ENCODE measurements at places on chromosomes 3 and 15. TPM values are rescaled to one million over a fixed set of nuclear protein-coding genes. Genes with fewer than 3 reads are reported as not detected.

Gene SYNPR
- total RNA-seq: 0.59 TPM

Gene SMAD6
- total RNA-seq: 3.4 TPM

Gene POLQ
- 15.6 TPM for total RNA-seq

Gene CHRFAM7A
- total RNA-seq: 0.46 TPM

Gene TGM5
- not detected for total RNA-seq

Gene IGSF11
- 4.1 TPM for total RNA-seq

Gene TAGLN3
- total RNA-seq: 46.6 TPM

GRCh38 chr3:87272718-87273341 lies 3.6 kb downstream of the POU1F1 start:
- no peak overlapping the region for H3K4me3 ChIP-seq
- no peak overlapping the region for H3K27ac ChIP-seq
- no peaks in the 10 kb centered on the region for H3K36me3 ChIP-seq

DNA sequence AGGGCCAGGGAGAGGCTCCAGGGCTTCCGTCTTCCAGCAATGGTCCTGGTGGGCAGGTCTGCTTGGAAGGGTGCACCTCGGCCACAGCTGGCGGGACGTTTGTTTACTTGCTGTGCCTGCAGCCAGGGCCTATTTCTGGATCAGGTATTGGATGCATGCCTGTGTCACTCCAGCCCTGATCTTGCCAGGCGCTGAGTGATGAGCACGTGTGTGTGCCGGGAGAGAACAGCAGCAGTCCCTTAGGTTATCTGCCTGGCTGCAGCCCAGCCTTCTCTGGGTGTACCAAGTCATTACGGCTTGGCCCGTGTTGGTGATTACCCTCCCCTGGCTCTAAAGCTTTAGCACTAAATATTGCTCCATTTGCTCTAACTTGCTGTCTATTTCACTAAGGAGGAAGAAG lies 14.9 kb downstream of the CCDC32 start:
- H3K4me3 ChIP-seq: no peak overlapping the region
- no peaks in the 10 kb centered on the region for H3K27me3 ChIP-seq
- H3K4me1 ChIP-seq: peaks cover 12% of the 10 kb centered on the region
- no peak overlapping the region for H3K27ac ChIP-seq
- DNase-seq: no peak

- no peak for DNase-seq
- no peak overlapping the region for H3K4me3 ChIP-seq
- peaks cover 8% of the 10 kb centered on the region for H3K4me1 ChIP-seq
- no peak overlapping the region for H3K27ac ChIP-seq
- no peaks in the 10 kb centered on the region for H3K36me3 ChIP-seq
Observed at GRCh38 chr3:30544812-30545211, 61.6 kb upstream of the TGFBR2 start.

DNA sequence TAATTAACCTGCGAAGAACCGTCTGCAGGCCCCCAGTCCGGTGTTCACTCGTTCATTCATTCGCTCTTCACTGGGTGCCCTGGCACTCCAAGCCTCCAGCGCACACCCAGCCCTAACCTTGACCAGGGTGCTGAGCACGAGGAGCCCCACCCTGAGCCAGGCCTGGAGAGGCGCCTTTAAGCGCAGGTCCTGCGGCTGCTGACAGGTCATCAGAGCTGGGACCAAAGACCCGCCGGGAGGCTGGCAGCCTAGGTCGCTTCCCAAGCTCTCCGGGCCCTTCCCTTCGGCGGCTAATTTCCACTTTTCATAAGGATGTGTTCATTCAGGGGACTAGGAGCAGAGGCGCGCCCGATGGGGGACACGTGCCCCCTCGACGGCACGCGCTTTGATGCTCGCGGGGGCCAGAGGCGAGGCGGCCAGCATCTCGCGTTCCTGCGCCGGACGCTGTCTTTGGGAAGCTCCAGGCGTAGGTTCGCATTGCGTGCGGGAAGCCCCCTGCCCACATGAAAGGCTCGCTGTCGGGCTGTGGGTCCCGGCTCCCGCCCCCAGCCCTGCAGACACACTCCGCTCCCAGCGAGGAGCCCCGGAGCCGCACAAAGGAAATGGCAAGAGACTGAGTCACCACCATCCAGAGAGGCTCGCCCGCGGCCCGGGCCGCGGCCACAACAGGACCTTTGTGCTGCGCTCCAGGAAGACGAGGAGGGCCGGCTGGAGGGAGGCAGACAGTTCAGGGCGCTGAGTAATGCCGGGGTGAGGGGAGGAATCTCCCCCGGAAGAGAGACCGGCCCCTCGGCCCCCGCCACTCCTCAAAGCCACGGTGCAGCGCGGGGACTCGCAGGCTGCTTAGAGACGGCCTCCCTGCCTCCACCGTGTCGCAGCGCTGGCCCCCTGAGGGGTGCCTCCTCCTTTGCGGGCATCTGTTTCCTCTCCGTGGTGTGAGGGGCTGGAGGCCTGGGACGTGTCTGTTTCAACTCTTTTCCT lies 266.4 kb upstream of the HES1 start:
- peaks cover 31% of the 10 kb centered on the region for H3K27me3 ChIP-seq
- H3K4me3 ChIP-seq: no peak overlapping the region
- H3K36me3 ChIP-seq: no peaks in the 10 kb centered on the region
- peak; percentile 75 for DNase-seq

- DNase-seq: no peak
- no peak overlapping the region for H3K4me3 ChIP-seq
- no peak overlapping the region for H3K27ac ChIP-seq
- no peaks in the 10 kb centered on the region for H3K36me3 ChIP-seq
- peaks cover 8% of the 10 kb centered on the region for H3K27me3 ChIP-seq
- no peaks in the 10 kb centered on the region for H3K4me1 ChIP-seq
Observed at GRCh38 chr3:192417017-192417416, 310.3 kb downstream of the FGF12 start.

DNA sequence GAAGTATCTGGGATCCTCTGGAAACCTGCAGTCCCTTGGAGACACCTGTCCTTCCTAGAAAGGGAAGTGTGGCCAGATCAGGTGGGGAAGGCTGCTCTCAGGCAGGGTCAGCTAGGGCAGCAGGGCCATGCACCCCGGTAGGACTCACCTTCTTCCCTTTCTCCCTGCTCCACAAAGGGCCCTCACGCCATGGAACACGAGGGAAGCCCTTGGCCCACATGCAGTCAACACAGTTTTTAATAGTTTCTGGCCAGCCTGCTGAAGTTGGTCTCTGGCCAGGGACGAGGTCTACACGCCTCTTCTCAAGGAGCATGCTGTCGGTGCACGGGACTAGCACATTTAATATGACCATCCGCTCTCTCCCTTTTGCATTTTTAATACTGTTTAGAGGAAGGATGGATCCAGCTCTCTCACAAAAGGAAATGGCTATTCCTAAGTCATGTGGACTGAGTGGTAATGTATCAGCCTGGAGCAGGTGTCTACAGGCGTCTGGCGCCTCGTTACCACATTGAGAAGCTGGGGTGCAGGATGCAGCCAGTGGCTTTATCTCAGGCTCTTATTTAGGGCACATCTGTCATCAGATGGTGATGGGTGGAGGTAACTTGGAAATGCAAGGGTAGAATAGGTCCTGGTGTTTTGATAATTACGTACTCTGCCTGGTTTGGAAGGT lies 153.9 kb downstream of the KLF13 start:
- no peak for DNase-seq
- H3K36me3 ChIP-seq: no peaks in the 10 kb centered on the region
- H3K4me3 ChIP-seq: no peak overlapping the region
- no peak overlapping the region for H3K27ac ChIP-seq

- H3K36me3 ChIP-seq: no peaks in the 10 kb centered on the region
- H3K27me3 ChIP-seq: no peaks in the 10 kb centered on the region
- no peak overlapping the region for H3K4me3 ChIP-seq
- DNase-seq: no peak
Observed at GRCh38 chr3:61894988-61895935, 333.9 kb downstream of the PTPRG start.

- no peak overlapping the region for H3K4me3 ChIP-seq
- no peaks in the 10 kb centered on the region for H3K4me1 ChIP-seq
- H3K36me3 ChIP-seq: no peaks in the 10 kb centered on the region
- no peak overlapping the region for H3K27ac ChIP-seq
- H3K27me3 ChIP-seq: no peaks in the 10 kb centered on the region
- DNase-seq: no peak
Observed at GRCh38 chr3:105512061-105512460, 145.4 kb downstream of the ALCAM start.

- DNase-seq: no peak
- peaks cover 51% of the 10 kb centered on the region for H3K4me1 ChIP-seq
- no peaks in the 10 kb centered on the region for H3K36me3 ChIP-seq
- H3K4me3 ChIP-seq: no peak within 1 kb of the TSS
- H3K27me3 ChIP-seq: peaks cover 12% of the 10 kb centered on the region
- no peak within 1 kb of the TSS for H3K27ac ChIP-seq
Observed at GRCh38 chr3:50268703-50269451, at the start of gene SEMA3B. Gene SEMA3B, plus strand, starts transcription at chr3:50269147. Its CDS starts 94 bp downstream, at chr3:50269241.

DNA sequence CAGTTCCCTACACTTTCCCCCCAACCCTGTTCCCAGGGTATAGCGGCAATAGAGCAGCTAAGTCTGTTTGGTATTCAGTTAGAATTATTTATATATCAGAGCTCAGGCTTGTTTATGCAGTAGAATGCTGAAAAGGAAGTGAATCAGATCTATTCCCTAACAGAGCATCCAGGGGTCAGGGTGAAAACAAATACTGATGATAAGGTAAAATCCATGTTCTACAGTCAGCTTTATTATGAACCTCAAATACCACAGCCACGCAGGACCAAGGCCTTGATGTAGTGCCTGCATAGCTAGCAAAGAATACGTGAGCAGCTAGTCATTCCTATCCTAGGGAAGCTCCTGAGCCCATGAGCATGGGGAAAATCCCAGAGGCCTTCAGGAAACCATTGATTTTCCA lies 229.7 kb upstream of the ICE2 start:
- H3K4me1 ChIP-seq: peaks cover 24% of the 10 kb centered on the region
- no peaks in the 10 kb centered on the region for H3K36me3 ChIP-seq
- no peak overlapping the region for H3K27ac ChIP-seq
- no peak for DNase-seq

DNA sequence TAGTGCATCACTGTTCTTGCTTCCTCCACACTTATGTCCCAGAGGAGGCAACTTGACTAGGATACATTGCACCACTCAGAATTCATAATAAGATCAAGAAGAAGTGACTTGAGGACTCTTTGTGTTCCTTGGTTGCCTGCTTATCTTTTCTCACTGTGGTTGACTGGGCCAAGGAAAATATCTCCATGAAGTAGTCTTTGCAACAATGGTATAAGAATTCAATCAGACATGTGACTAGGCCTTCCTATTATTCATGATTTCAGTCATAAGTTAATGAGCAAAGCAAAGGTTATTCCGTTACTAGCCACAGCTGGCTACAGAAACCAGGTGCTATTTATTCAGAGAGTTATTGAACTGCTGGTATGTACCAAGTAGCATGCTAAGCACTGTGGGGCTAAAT lies 359.3 kb downstream of the RORA start:
- no peaks in the 10 kb centered on the region for H3K4me1 ChIP-seq
- no peak overlapping the region for H3K4me3 ChIP-seq
- no peak for DNase-seq
- H3K27ac ChIP-seq: no peak overlapping the region

DNA sequence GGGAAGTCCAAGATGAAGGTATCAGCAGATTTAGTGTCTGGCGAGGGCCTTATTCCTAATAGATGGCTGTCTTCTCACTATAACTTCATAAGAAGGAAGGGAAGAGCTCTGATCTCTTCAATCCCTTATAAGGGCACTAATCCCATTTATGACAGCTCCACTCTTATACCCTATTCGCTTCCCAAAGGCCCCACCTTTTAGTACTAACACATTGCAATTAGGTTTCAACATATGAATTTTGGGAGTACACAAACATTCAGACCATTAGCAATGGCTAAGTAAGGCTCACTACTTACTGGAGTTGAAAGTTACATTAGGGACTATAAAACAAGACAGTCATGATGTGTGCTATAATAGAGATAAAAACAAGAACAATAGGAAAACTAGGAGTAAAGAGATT lies 118.9 kb downstream of the NECTIN3 start:
- H3K4me1 ChIP-seq: no peaks in the 10 kb centered on the region
- no peak overlapping the region for H3K4me3 ChIP-seq
- no peak for DNase-seq
- no peaks in the 10 kb centered on the region for H3K36me3 ChIP-seq

GRCh38 chr15:90086868-90087268 lies 15.4 kb downstream of the IDH2 start:
- H3K4me3 ChIP-seq: no peak overlapping the region
- no peaks in the 10 kb centered on the region for H3K36me3 ChIP-seq
- no peak overlapping the region for H3K27ac ChIP-seq
- H3K4me1 ChIP-seq: peaks cover 7% of the 10 kb centered on the region

DNA sequence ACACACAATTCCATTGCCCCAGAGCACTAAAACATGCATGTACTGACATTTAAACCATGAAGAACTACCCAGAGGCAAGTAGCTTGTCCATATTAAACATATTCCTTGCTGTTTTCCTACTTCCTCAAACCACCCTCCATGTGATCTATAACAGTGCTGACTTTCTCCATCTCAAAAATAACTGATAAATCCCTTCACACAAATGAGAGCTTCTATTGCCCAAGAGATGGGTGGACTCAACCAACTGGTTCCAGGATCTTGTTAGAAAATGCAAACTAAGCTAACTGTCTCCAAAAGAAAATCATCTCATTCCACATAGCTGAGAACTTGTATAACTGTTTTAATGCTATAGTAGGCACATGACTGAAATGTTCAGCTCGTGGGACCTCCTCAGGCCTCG lies 29.6 kb downstream of the DCLK3 start:
- H3K36me3 ChIP-seq: no peaks in the 10 kb centered on the region
- no peak overlapping the region for H3K4me3 ChIP-seq
- no peak for DNase-seq
- H3K27me3 ChIP-seq: no peaks in the 10 kb centered on the region
- H3K4me1 ChIP-seq: peaks cover 10% of the 10 kb centered on the region

GRCh38 chr3:112874725-112875124 lies 28.1 kb upstream of the CD200R1L start:
- H3K36me3 ChIP-seq: no peaks in the 10 kb centered on the region
- H3K27me3 ChIP-seq: no peaks in the 10 kb centered on the region
- no peak overlapping the region for H3K27ac ChIP-seq
- no peak for DNase-seq
- H3K4me3 ChIP-seq: no peak overlapping the region
- H3K4me1 ChIP-seq: no peaks in the 10 kb centered on the region

GRCh38 chr3:151538456-151539393 lies 77.9 kb upstream of the IGSF10 start:
- peaks cover 14% of the 10 kb centered on the region for H3K4me1 ChIP-seq
- DNase-seq: peak; percentile 39

GRCh38 chr3:188192034-188192433 lies 38.1 kb downstream of the LPP start:
- no peaks in the 10 kb centered on the region for H3K27me3 ChIP-seq
- no peak overlapping the region for H3K4me3 ChIP-seq
- H3K27ac ChIP-seq: no peak overlapping the region
- DNase-seq: no peak

GRCh38 chr15:85557385-85557784 lies 177.0 kb downstream of the AKAP13 start:
- no peak for DNase-seq
- H3K27me3 ChIP-seq: no peaks in the 10 kb centered on the region
- H3K36me3 ChIP-seq: no peaks in the 10 kb centered on the region
- H3K4me3 ChIP-seq: no peak overlapping the region
- H3K4me1 ChIP-seq: no peaks in the 10 kb centered on the region

GRCh38 chr3:130779486-130779885 lies 32.9 kb upstream of the PIK3R4 start:
- H3K27me3 ChIP-seq: no peaks in the 10 kb centered on the region
- no peak for DNase-seq
- no peaks in the 10 kb centered on the region for H3K4me1 ChIP-seq
- no peak overlapping the region for H3K27ac ChIP-seq

GRCh38 chr15:61106044-61106834 lies 122.9 kb downstream of the RORA start:
- H3K27me3 ChIP-seq: no peaks in the 10 kb centered on the region
- H3K4me1 ChIP-seq: no peaks in the 10 kb centered on the region
- H3K4me3 ChIP-seq: no peak overlapping the region
- no peak for DNase-seq

Measured in neural progenitor cell (in vitro differentiated cells).